Natural killer cell (primary cell): ENCODE measurements at places on chromosomes 11 and 22.

DNA sequence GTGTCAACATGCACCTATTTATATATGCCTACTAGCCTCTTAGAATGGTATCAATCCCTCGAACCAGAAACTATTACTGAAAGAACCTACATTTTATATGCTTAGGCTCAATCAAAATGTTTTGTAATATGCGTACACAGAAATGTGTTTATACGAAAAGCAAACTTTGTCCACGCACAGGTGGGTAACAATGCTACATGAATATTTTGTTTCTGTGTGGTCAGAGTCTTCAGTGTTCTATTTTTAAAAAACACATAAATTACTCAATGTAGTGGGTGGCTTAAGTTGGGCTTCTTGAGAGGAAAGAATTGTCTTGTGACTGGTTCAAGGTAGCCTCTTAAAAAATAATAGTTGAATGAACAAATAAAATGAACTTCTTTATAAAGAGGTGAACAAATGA lies 46.1 kb downstream of the SYTL2 start:
- DNase-seq, result no peak

DNA sequence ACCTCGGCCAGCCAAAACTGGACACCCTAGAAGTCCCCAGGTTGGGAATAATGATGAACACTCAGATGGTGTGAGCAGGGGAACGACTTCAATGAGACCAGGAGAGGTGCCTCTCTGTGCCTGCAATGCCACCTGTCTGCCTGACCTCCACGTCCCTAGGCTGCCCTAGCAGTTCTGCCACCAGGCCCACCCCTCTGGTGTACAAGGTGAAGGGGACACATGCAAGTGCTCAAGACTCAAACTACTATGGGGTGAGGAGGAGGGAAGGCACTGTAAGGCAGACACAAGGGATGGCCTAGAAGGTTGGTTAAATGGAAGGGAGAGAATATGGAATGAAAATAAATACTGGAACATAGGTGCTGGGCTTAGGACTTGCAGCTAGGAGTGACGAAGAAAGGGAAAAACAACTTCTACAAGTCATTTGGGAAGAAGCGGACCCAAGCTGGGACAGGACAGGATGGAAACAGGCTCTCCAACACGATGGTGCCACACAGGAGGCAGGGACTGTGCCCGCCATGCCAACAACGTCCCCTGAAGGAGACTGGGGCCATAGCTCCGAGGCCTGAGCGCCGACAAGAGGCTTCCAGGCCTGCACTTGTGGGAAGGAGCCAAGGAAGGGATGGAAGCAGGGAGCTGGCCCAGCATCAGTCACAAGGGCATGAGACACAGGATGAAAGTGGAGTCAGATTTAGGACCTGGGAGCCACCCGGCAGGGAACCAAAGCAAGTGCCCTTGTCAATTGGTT lies 18.5 kb downstream of the SERPIND1 start:
- DNase-seq, result no peak

- DNase-seq, result no peak
Observed at GRCh38 chr11:88300888-88301487, 36.5 kb downstream of the CTSC start.

DNA sequence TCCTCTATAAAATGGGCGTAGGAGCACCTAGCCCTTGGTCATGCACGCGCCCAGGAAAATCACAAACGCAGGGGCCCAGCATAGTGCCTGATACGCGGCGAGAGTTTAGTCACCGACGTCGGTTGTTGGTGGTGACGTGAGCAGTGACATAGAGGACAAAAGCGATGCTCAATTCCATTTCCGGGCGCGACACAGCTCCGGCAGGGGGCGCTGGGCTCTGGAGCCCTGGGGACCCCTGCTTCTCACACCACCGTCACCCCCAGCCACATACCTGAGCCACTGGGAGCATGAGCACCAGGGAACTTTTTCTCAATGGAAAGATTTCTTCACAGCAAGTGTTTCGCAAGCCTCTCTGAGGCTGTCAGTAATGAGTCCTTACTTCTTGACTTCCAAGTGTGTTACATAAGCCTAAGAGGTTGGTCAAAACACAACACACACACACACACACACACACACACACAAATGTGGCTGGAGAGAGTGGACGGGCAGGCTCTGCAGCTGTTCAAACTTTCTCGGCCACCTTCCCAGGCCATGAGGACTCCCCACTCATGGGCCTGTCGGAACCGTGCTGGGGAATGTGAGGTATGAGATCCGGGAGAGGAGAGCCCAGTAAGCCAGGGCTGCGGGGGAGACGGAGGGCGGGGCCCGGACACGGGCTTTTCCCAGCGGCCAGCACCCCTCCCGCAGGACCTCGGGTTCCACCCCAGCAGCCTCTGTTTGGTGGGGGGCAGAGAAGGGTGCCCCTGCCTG lies 36.9 kb upstream of the LINC01488 start:
- DNase-seq, result no peak

DNA sequence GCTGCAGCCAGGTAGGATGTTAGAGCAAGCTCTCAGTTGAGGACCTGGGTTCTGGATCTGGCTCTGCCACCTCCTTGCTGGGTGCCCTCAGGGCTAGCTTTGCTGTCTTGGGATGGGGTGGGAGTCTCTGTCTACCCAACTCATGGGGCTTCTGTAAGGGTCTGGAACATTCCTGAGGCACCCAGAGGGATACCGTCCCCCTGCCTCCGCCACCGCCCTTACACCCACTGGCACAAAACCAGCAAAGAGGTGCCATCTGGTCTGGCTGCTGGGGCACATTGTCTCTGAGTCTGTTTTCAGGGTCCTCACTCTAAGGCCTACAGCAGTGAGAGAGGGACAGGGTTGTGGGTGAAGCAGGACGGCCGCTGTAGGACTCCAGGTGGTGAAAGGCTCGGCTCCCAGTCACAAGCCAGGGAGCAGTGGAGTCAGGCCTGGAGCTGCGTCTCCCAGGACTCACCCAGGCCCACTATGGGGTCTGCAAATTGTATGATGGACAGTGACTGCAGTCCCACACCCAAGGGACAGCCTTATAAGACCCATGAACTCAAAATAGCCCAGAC lies 84.9 kb downstream of the MORC2 start:
- no peak for DNase-seq

- DNase-seq, result no peak
Observed at GRCh38 chr22:29090039-29090438, 17.2 kb downstream of the KREMEN1 start.
